ENCODE measurements at places on chromosomes 16 and 17. TPM values are rescaled to one million over a fixed set of nuclear protein-coding genes. Genes with fewer than 3 reads are reported as not detected.

Gene KCNJ16
- 17.1 TPM for total RNA-seq

Gene CBFA2T3
- 0.48 TPM for total RNA-seq

Gene NOTUM
- total RNA-seq = not detected

Gene USP7
- total RNA-seq = 58.3 TPM

Gene RTN4RL1
- total RNA-seq = 0.43 TPM

Gene CLEC18A
- 1.2 TPM for total RNA-seq

Gene KRTAP2-2
- total RNA-seq = not detected

Gene HS3ST3B1
- 2.2 TPM for total RNA-seq

Gene CCL23
- total RNA-seq = not detected

Gene TRPV3
- 0.21 TPM for total RNA-seq

Gene NPB
- 1.9 TPM for total RNA-seq

Gene IL34
- total RNA-seq = 0.64 TPM

Gene CASKIN2
- 2.3 TPM for total RNA-seq

Gene CBLN1
- total RNA-seq = not detected

Gene TMEM208
- 30.4 TPM for total RNA-seq

Gene ST6GALNAC2
- total RNA-seq = 124 TPM

Gene TMEM238L
- not detected for total RNA-seq

Gene YBX2
- total RNA-seq = 0.43 TPM

Gene CDRT15
- total RNA-seq = not detected

Gene TM4SF5
- not detected for total RNA-seq

Gene PKD1
- 74.2 TPM for total RNA-seq

Gene SLC16A6
- total RNA-seq = 0.24 TPM

Gene CD300LB
- not detected for total RNA-seq

Gene HOXB1
- not detected for total RNA-seq

Gene STX8
- total RNA-seq = 91.4 TPM

Gene KRT28
- not detected for total RNA-seq

Gene C17orf78
- not detected for total RNA-seq

Gene TERB1
- 0.21 TPM for total RNA-seq

Gene ATP5PD
- 266 TPM for total RNA-seq

Gene FLYWCH2
- total RNA-seq = 75.9 TPM

Gene CHST5
- total RNA-seq = not detected

Gene IRX3
- total RNA-seq = 3.4 TPM

Gene MYO1C
- 151 TPM for total RNA-seq

Gene CLEC3A
- not detected for total RNA-seq

Gene SGF29
- total RNA-seq = 11.3 TPM

Gene MRTFB
- 8.4 TPM for total RNA-seq

Gene USP31
- total RNA-seq = 13.2 TPM

Gene KRT33B
- 0.24 TPM for total RNA-seq

Gene GRB7
- 19.0 TPM for total RNA-seq

Gene HEXIM2
- 7.9 TPM for total RNA-seq
